Activated T-cell treated with anti-CD3 and anti-CD28 coated beads, Interleukin-2, amount 50 U/mL, for 48 hours (primary cell): ENCODE measurements at places on chromosomes 6 and 20.

GRCh38 chr6:137738931-137739504 is 128.0 kb upstream of the TNFAIP3 start:
- no peak for DNase-seq

GRCh38 chr20:37451616-37452015 is 69.4 kb upstream of the NNAT start:
- no peak for DNase-seq

- no peak for DNase-seq
Observed at GRCh38 chr20:20070871-20071726, 18.8 kb downstream of the CFAP61 start.

DNA sequence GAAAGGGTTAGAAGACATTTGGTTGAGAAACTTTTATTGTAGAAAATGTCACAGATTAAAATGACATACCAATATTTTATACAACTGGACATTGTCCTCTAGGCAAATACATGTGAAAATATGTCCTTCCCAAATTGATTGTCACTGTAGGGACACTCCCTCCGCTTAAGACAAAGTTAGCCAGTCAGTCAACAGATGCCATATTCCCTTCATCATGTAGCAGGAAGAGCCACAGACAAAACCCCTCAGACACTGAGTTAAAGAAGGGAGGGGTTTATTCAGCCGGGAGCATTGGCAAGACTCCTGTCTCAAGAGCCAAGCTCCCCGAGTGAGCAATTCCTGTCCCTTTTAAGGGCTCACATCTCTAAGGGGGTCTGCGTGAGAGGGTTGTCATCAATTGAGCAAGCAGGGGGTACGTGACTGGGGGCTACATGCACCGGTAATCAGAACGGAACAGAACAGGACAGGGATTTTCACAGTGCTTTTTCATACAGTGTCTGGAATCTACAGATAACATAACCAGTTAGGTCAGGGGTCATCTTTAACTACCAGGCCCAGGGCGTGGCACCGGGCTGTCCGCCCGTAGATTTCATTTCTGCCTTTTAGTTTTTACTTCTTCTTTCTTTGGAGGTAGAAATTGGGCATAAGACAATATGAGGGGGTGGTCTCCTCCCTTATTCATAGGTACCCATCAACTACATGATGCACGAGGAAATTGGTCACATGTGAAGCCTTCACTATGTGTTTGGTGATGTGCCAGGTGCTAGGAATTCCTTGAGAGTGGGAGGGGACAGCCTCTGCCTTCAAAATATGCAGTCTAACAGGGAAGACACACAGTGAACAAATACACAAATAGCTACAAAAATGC is 155.7 kb upstream of the CDYL start:
- no peak for DNase-seq
